ENCODE measurements at places on chromosomes 1 and 21. TPM values are rescaled to one million over a fixed set of nuclear protein-coding genes. Genes with fewer than 3 reads are reported as not detected.

Gene PKNOX1
- 22.6 TPM for total RNA-seq

Gene UTP11
- 107 TPM for total RNA-seq

Gene BLACAT1
- not detected for total RNA-seq

Gene GALNT2
- 77.3 TPM for total RNA-seq

Gene CHAF1B
- total RNA-seq = 9.9 TPM

Gene KRTAP21-2
- total RNA-seq = not detected

Gene TSPAN1
- 2.6 TPM for total RNA-seq

Gene MAB21L3
- total RNA-seq = not detected

Gene TINAGL1
- not detected for total RNA-seq

Gene CFHR3
- total RNA-seq = 0.75 TPM

Gene KIRREL1
- total RNA-seq = 78.8 TPM

Gene SLC45A1
- 4.2 TPM for total RNA-seq

Gene LDLRAD2
- total RNA-seq = not detected

Gene AK5
- total RNA-seq = 426 TPM

Gene OR2T2
- total RNA-seq = not detected

Gene TDRD5
- total RNA-seq = not detected

Gene VWA1
- total RNA-seq = 1.1 TPM

Gene NBPF6
- not detected for total RNA-seq

Gene PADI4
- not detected for total RNA-seq

Gene HRNR
- not detected for total RNA-seq

Gene DHRS3
- total RNA-seq = 1.6 TPM

Gene CD244
- not detected for total RNA-seq

Gene LAMC2
- total RNA-seq = 3.5 TPM

Gene THEMIS2
- total RNA-seq = 12.7 TPM

Gene NKAIN1
- total RNA-seq = not detected

Gene C1orf167
- total RNA-seq = not detected

Gene DPM3
- 86.9 TPM for total RNA-seq

Data from LHCN-M2 (cell line).